ENCODE measurements at places on chromosomes 3 and 15.

DNA sequence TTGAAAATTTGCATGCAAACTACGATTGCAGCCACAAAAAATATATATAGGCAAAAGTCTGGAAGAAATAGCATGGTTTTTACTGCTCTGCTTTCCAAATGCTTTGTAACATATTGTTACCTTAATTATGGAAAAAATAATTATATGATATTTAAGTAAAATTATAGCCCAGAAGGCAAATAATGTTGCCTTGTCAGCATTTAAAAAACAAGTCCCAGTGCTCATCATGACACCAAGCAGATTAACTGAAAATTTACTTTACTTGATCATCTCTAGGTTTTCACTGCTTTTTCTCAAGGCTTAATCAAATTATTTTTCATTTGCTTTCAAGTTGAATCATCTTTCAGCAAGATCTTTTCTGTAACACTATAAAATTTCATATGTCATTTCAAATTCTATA lies 262.9 kb downstream of the ZMAT3 start:
- DNase-seq = no peak

DNA sequence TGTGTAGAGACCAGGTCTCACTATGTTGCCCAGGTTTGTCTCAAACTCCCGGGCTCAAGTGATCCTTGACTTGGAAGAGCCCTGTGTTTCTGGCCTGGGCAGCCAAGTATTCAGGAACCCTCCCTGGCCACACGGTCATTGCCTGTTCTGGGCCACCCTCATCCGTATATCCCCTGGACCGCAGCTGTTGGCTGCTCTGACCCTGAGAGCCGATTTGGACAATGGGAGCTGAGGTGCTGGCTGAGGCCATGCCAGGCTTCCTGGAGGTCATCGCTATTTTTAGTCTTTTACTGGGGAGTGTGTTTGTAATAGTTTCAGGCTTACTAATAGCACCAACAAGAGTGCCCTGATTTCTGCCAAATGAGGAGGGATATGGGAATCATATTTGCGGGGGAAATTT lies 60.7 kb downstream of the ADAMTS7 start:
- DNase-seq = no peak

GRCh38 chr3:5021116-5022092 lies 42.2 kb downstream of the BHLHE40 start:
- no peak for DNase-seq

DNA sequence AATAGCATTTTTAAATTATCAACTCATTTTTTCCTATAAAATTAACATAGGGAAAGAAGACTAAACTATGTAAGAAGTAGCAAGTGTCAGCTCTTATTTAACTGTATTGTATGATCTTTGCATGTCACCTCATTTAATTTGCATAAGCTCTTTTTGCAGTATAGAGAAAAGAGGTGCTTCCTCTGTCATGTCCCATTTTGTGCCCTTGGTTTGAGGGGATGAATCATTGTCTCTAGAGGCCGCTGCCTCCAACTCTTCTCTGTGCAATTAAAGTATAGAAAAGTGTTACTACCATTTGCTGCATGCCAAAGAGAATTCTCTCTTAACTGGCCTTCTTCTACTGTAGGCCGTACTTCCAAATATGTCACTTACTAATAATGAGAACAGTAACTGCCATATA lies 93.4 kb downstream of the LRRC28 start:
- DNase-seq = no peak

DNA sequence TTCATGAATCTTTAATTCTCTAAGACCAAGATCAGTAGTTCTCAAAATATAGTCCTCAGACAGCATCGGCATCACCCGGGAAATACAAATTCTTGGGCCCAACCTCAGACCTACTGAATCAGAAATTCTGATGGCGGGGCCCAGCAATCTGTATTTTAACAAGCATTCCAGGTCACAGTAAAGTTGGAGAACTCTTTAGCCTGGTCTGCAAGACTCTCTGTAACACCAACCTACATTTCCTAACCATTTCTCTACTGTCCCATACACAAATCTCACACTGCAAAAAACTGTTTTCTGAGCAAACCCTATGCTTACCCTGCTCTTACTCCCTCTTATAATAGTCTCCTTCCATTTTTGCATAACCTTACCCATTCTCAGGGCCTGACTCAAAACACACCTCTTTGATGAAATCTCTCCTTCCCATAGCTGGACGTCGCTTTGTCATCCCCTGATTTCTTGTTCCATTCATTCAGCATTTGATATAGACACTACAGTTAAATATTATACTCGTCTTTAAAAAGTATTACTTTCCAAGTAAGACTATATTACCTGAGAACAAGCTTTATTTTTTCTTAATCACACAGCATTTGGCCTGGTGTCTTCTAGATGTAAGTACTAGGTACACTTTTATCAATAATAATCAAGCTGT lies 83.3 kb upstream of the MYO5C start:
- DNase-seq = no peak

DNA sequence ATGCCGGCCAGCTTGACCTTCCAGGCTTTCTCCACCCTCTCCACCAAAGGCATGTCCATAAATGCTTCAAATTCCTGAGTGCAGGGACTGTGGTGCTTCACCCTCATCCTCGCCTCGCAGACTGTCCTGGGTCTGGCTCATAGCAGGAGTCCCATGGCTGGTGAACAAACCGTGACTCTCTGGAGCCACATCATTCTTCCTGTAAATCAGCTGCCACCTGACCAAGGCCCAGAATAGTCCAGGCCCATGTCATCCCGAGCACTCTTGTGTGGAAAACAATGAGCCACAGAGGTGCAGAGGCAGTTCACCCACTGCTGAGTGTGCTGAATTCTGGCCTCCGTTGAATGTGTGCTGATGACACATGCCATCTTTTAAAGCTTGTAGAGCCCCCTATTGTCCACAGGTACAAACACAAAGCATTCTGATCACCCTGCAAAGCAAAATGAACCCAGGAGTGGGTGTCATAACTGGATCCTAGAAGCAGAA lies 68.6 kb downstream of the ABHD5 start:
- no peak for DNase-seq

DNA sequence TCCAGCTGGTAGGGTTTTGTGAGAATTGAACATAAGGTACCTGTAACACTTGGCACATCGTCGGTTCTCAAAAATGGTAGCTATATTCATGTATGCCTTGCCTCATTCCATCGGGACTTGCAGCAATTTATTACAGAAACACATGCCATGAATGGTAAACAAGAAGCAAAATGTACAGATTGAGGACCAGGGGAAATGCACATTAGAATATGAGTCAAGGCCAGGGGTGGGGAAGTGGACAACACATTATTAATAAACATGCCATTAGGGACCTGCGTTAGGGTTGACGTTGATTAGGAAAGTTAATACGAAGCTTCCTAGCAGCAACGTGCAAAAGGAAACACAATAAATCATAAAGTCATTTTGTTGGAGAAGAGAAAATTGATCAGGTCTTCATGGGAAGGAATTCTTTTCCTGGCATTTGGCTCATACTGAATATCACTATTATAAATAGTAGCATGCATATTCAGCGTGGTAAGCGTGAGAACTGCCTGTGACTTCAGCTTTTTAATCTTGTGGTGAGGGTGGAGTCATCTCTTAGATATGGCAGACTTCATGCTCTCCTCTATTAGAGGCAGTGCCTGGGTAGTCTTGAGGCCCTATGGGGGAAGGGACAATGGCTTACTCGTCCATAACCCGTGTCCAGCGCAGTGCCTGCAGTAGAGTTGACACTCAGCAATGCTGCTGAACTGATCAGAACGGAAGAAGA lies 184.9 kb downstream of the SV2B start:
- DNase-seq = no peak

GRCh38 chr3:168865022-168865551 lies 769.4 kb upstream of the GOLIM4 start:
- no peak for DNase-seq

- DNase-seq = peak; percentile 11
Measured at GRCh38 chr15:59138243-59138642, 33.3 kb downstream of the CCNB2 start.

DNA sequence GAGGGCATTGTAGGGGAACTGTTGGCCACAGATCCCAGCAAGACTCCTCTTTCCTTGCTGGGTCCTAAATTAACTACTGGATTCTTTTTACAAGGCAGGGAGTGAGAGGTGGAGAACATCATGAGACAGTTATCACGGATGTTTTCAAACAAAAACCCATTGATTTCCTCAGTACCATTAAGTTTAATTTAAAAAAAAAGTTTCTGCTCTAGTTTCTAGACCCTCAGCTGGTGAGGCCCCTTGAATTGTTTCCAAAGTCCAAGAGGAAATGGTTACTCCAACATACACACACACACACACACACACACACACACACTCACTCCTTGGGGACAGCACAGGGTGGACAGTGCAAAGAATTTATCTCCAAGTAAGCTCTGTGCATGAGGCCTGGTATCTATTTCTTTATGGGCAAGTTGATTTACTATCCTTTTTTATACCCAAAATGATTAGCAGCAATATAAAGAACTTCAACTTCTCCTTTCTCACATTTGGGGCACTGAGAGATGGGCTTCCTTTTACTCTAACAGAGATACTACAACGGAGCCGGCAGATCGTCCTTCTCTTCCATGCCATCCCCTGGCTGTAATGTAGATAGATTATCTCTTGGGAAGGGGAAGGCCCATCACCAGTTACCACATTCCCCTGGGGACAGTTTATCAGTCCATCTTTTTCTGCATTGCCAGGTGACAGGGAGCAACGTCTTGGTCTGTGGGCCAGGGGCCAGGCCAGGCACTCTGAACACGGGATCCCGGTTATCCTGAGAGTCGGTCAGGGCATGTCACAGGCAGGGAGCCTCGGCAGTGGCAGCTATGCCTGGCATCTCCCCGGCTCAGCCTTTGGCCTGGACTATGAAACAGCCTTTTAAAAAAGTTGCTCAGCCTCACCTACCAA lies 54.7 kb downstream of the CORO2B start:
- no peak for DNase-seq

Measured in stimulated activated CD8-positive, alpha-beta memory T cell treated with anti-CD3 and anti-CD28 coated beads, Interleukin-7, amount 100 ng/mL, for 1 hour (primary cell).